ENCODE measurements at places on chromosomes 7 and 10.

GRCh38 chr10:43371418-43371817 lies at the start of gene FXYD4:
TSS of gene FXYD4 (plus strand) at chr10:43371636. CDS start at chr10:43373747, 2,111 bp downstream.
- no peak for DNase-seq

GRCh38 chr7:68408873-68409272 lies 1189.4 kb upstream of the AUTS2 start:
- no peak for DNase-seq

DNA sequence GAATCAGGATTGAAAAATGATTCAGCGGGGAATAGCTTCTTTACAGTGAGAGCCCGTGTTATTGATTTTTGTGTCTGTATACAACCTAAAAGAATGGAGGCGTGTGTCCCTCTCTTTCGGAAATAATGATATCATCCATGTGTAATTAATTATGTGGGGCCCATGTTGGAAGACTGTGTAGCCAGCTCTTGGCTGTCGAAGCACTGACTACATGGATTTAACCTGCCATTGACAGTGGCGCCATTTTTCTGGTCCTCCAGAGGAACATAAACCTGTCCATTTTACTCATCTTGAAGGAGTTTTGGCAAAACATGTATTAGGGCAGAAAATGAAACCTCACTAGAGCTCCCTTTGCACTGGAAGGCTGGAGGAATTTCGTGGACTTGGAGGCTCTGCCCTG lies 119.6 kb downstream of the ITIH5 start:
- DNase-seq: no peak

DNA sequence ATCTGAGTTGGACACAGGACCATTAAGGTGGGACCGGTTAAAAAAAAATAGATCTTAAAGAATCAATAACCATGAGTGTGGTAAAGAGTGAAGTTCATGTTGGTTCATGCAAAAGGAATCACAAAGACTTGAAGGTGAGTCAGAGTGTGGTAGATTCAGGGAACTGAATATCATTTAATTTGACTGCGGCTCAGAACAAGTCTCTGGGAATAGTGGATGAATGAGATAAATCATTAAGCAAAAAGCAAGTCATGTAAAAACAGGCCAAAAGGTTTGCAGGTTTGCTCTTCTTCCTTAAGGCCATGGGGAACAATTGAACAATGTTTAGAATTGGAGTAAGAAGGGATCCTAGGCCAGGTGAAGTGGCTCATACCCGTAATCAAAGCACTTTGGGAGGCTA lies 385.8 kb downstream of the ETV1 start:
- DNase-seq: no peak

- peak; percentile 55 for DNase-seq
Measured at GRCh38 chr10:128035557-128035973, 90.7 kb downstream of the MKI67 start.

- DNase-seq: no peak
Measured at GRCh38 chr7:106372126-106372525, 87.3 kb upstream of the NAMPT start.
